ENCODE measurements at places on chromosomes 12 and 14.

DNA sequence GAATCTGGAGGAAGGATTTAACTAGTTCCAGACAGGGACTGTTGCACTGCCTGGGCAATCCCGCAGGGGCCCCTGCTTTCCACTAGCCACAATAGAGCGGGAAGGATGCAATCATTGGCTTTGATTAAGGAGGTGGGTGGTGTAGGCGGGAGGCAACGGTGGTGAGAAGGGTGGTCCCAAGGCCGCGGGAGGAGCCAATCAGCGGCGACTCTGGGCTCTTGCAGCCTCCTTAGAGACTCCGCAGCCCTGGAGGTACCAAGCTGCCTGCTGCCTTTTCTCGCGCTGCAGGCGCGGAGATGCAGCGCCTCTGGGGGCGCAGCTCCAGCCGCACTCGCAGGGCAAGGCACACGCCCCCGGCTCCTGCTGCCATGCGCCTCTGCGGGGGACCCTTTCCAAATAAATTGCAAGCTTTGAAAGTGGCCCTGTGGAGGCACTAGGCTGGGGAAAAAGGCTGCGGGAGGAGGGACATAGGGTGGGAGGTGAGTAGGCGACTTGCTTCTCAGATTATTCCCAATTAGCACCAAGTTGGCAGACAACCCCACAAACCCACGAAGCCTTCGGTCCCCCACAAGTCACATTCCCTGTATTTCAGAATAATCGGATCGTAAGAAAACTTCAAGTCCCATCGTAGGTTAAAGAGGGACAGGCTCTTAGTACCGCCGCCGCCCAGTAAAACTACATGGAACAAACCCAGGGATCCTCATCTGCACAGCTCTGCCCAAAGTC is 858 bp upstream of the KCNA1 start:
- DNase-seq: no peak

DNA sequence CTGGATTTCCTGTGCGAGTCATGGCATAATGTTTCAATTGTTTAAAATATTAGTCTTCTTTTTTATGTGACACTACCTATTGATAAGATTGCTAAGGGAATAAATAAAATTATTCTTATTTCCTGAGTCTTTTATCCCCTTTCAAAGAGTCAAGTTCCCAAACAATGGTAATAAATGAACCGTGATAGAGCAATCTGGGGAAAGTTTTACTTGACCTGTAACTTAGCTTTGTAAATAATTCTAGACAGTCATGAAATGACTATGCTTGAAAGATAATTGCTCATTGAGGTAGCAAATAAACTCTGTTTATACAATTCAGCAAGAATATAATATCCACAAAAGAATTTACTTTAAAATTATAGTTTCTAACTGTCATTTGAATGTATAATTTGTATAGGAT is 82.1 kb downstream of the TSPAN8 start:
- DNase-seq: no peak

- DNase-seq: no peak
Measured at GRCh38 chr12:59365133-59365532, 230.7 kb upstream of the SLC16A7 start.

DNA sequence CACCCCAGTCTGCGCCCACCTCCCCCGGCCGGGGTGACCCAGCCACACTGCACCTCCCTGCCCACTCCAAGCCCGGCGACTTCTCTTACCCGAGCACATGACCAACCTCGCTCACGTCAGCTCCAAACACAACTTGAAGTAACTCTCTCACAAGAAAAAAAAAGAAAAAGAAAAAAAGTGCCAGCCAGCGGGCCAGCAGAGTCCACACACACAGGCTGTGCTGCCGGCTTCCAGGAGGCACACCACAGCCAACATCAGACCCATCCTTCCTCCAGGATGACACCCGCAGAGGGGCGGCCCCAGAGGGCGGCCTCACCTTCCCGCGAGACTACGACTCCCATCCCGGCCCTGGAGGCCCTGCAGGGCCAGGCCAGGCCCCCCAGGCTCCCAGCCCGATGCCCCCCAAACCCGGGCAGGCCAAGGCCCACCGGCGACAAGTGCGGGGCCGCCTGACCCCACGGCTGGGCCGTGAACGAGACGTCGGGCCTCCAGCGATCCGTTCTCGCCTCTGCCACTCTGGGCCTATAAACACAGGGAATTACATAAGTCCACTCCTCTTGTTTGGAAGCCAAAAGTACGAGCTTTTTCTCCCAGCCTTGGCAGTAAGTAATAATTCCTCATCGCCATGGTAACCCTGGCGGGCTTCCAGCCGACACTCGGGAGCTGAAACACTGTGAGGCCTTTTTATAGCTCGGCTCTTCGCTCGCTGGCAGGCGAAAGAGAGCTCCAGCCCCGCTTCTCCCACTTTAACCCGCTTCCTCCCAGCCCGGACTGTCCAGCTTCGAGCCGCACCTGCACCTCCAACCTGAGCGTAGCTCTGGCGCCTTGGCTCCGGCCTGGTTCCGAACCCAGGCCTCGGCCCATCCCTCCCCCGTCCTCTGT is 49.1 kb downstream of the NCOR2 start:
- peak; percentile 99 for DNase-seq

DNA sequence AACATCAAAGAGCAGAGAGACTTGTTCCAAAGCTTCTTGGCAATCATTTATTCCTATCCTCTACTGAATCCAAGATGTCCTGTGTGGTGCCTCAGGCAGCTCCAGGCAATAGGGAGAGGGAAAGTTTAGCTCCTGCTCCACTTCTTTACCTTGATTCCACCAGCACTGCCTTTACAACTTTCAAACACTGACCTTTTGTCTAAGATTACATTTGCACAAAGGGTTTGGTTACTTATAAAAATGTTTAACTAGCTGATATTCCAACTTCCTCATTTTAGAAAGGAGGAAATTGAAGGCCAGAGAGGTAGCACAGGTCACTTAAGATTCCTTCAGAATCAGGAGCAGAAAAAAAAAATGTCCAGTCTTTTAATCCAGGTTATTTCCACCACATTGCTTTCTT is 192.7 kb downstream of the BTG1 start:
- DNase-seq: no peak

DNA sequence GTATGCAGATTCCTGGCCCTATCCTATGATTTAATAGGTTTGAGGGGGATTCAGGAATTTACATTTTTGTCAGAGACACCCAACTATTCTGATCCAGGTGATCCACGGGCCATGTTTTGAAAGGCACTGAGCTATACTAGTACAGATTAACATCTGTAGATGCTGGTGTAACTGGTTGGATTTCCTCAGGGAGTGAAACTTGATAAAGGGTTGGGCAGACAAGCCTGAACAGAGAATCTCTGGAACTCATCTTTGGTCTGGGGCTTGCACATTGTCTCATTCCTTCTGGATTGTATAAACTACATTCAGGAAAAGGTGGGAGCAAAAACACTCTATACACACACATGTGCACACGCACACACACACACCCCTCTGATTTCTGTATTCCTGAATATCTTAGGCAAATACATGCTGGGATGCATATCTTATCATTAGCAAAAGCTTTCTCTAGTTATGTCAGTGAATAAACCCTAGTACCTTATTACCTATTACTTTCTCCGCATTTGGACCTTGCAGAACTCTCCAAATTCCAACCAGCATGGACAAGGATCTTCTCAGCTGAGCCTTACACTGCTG is 104.6 kb downstream of the SLC38A1 start:
- DNase-seq: no peak

- no peak for DNase-seq
Measured at GRCh38 chr12:100476013-100476751, 2.5 kb downstream of the NR1H4 start.

GRCh38 chr12:16118586-16118985 is 158.9 kb downstream of the SLC15A5 start:
- DNase-seq: no peak

GRCh38 chr14:73728717-73729330 is 14.6 kb upstream of the PNMA1 start:
- peak; percentile 91 for DNase-seq

DNA sequence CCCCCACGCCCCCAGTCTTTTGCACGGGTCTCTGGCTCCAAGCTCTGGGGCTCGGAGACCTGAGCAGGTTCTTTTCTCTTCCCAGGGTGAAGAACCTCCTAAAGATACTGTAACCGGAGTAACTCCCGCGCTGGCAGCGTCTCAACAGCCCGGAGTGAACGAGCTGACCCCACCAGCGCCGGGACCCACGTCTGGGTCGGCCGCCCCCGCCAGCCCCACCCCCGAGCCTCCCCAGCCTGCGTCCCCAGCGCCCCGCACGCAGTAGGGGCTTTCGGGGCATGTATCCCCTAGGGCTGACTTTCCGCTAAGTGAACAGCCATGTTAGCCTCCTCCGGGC is 858 bp downstream of the SLC35F4 start:
- no peak for DNase-seq

- peak; percentile 75 for DNase-seq
Measured at GRCh38 chr14:103808403-103809001, 38.9 kb downstream of the PPP1R13B start.

- no peak for DNase-seq
Measured at GRCh38 chr12:88566430-88566829, 13.8 kb downstream of the KITLG start.

DNA sequence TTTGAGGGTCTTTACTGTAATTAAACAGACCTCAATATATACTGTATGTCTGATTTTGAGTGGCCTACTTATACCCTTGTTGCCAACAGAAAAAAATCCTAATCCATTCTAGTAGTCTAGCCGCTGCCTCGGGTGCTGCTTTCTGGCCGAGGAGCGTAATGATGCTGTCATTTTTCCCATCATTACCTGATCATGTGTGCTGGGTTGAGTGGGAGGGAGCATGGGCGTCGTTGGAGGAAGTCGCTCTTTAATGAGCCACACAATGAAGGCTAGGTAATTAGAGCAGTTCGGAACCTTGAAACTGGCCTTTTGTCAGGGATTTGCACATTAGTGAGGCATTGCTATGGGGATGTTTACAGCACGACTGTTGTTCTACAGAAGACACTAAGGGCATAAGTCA is 76.1 kb upstream of the RFX4 start:
- DNase-seq: no peak

GRCh38 chr14:56797569-56798446 is 12.5 kb downstream of the OTX2 start:
- DNase-seq: no peak

DNA sequence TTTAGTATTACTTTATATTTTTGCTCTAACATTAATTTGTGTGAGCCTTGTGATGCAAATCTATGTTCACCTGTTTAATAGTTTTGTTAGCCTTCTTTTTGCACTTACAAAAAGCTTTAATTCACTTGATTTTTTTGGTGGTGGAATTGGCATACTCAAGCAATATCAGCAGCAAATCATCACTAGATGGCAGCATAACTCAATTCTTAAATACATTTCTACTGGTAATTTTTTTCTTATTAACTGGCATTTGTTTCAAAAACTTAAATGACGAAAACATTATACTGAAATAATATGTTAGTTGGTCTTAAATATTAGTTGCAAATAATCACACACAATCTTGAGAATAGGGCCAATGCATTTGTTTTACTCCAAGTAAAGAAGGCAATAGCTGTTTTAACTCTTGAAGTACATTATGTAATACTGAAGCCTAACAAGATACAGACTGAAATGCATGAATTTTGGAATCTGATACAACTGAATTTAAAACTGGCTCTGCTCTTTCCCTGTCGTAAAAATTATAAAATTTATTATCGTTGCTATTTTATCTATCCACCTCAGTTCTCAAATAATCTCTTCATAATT is 151.5 kb downstream of the ATXN7L3B start:
- no peak for DNase-seq

GRCh38 chr12:64621257-64621942 is 11.1 kb downstream of the RASSF3 start:
- DNase-seq: no peak

- DNase-seq: no peak
Measured at GRCh38 chr12:116161588-116161987, 115.9 kb downstream of the MED13L start.

DNA sequence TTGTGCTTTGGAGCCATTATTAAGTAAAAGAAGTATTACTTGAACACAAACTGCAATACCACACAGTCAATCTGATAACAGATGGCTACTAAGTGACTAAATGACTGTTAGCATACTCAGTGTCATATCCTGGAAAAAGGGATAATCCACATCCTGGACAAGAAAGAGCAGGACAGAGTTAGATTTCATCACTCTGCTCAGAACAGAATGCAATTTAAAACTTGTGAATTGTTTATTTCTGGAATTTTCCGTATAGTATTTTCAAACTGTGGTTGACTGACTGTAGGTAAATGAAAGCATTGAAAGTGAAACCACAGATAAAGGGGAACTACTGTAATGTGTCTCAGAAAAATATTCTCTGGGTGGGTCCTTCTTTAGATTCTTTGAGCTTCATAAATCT is 458.8 kb downstream of the TMEM117 start:
- DNase-seq: no peak

DNA sequence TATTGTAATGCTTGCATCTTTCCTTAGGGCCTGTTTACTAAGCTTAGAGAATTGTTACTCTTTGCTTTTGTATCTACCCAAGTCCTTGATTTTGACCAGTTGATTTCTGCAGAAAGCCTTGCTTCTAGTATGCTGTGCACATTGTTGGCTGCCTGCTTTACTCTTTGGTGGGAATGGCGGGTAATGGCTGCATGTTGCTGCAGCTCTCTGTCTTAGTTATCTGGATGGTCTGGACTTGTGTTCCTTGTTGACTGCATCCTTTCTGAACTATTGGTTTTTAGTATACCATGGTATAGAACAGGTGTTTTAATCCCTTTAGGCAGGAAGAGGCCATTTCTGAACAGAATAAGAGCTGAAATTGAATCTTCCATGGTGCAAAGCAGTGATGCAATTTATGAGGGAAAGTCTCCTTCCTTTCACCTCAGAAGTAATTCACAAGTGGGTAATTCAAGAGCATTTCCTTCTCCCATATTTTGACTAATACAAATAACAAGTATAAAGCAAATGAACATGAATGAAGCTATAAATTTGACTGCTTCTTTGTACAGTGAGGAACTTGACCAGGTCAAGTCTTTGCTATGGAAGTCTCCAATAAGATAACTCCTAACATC is 466.4 kb downstream of the NPAS3 start:
- DNase-seq: no peak

DNA sequence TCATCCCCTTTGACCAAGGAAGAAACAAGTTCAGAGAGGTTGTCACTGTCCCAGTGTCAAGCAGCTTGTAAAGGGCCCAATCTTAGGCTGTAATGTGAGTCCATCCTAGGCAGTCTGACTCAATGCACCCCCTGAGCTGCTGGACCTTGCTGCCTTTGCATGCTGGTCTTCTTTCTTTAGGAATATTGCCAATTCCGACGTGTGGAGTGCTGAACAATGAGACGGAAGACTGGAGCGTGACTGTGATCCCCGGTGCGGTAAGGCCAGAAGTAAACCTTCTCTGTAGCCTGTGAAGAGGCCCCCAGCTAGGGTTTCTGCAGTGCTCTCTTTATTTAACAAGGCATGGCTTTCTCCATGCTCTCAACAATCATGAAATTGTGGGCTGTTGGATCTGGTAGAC is 963 bp downstream of the TCTN2 start:
- no peak for DNase-seq

DNA sequence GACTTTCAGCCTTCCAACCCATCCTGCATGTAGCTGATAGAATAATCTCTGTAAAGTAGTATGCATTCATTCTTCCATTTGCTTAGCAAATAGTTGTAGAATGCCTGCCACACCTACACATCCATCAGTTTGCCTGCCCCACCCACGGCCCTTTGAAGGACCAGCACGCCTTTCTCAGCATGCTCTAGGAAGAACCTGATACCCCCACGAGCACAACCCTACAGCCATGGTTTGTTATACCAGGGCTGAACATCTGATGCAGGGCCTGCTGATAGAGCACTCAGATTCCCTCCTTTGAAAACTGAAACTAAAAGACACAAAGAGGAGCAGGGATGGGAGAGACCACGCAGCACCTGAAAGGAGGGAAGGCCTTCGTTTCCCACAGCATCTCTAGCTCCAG is 205.1 kb downstream of the ANO2 start:
- DNase-seq: no peak
